ENCODE measurements at places on chromosomes 5 and 9.

GRCh38 chr5:141637767-141638419, 1.1 kb downstream of the RELL2 start:
- peak; percentile 75 for DNase-seq

- no peak for DNase-seq
Measured at GRCh38 chr9:135102331-135102730, 14.9 kb downstream of the OLFM1 start.

GRCh38 chr5:139051392-139051791, 146.8 kb downstream of the SIL1 start:
- DNase-seq, result peak; percentile 31

GRCh38 chr9:89515416-89515815, 17.5 kb upstream of the SEMA4D start:
- DNase-seq, result no peak

DNA sequence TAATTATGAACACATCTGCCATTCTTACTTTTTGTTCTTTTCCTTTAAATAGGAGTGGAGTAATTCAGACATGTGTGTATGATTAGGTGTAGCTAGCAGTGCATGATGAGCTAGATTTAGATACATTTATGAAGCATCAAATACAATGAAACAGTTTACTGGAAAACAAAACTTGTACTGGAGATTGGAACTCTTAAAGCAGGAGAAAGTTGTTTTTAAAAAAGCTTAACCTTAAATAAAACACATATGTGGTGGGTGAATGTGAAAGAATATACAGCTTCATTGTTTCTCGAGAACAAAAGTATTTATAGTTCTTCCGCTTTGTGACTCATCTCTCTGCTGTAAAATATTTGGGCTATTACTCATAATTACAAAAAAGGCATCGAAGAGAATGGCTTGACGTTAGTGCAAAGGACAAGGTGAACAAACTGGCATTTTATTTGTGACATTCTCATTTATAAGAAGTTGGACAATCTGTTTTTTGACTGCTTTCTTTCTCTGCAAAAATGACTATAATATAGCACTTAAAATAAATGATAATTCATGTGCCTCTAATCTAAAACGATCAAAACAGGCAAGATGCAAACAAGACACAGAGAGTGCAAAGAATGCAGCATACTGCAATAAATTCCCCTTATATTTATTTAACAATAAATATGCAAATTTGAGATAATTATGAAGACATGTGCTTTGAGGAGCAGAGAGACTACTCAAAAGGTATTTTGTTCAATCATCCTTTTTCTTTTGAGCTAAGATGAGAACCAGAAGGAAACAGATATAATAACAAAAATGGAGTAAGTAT, 478.8 kb downstream of the CETN3 start:
- no peak for DNase-seq

- peak; percentile 27 for DNase-seq
Measured at GRCh38 chr9:136177224-136177623, 27.7 kb downstream of the LHX3 start.

DNA sequence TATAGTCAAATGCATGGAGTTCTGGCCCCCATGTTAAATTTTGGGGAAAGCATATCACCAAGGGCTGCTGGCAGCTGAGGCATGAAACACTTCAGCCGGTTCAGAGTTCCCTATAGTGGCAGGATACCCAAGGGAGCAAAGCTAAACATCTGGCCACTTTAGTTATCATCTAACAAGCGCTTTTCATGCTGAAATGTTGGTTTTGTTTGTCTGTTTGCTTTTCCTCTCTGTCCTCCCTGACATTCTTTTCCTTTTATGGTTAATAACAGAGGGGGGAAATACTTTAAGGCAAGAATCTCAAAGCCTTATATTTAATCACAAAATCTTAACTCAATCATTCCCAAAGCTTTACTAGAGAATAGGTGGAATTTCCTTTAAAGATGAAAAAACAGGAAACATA, 11.9 kb downstream of the APBA1 start:
- no peak for DNase-seq

- DNase-seq, result no peak
Measured at GRCh38 chr5:140025736-140026135, 17.4 kb downstream of the NRG2 start.
